ENCODE measurements at places on chromosomes 7 and 10. TPM values are rescaled to one million over a fixed set of nuclear protein-coding genes. Genes with fewer than 3 reads are reported as not detected.

DNA sequence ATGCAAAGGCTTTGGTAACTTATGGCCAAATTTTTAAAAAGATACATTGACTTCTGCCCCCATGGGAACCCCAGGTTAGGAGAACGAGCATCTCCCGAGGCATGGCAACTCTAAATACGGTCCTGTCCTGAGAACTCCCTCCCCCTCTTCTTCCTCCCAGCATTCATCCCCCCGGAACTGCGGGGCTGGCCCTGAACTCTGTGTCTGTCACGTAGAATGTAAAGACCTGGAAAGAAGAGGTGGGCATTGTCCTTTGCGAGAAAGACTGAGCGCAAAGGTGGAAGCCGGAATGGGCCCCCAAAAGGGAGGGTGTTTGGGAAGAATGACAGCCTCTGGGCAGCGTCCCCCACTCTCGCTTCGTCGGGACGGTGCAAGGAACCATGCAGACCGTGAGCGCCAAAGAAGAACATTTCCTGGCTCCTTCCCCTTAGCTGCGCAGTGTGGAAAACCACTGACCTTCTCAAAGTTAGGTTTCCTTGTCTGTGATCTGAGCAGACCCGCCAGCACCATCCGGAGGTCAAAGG is 21.0 kb downstream of the SHH start:
- no peak for DNase-seq

- no peak for DNase-seq
Measured at GRCh38 chr10:5811387-5811821, 1.8 kb downstream of the GDI2 start.

DNA sequence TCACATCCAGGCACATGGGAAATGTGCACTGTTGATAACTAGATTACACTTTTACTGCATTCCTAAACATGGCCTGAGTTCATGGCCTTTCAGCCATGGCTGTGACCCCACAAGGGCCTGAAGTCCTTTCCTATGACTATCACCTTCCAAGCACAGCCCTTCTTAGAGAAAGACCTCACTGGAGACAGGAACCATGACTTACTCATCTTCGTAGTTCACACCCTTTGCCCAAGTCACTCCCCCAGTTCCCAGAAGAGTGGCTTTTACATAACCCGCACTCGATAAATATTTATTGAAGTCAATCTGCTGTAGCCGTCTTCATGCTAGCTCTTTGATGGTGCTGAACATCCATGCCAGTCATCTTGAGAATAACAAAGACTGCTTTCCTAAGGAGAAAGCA is 632.5 kb upstream of the NRP1 start:
- no peak for DNase-seq

The PAX4 gene
- not detected for total RNA-seq

The KIF11 gene
- total RNA-seq: 0.96 TPM

GRCh38 chr10:15725603-15726002 is 5.9 kb upstream of the ITGA8 start:
- no peak for DNase-seq

The DPYSL4 gene
- 42.8 TPM for total RNA-seq

The RBM48 gene
- 14.1 TPM for total RNA-seq

The PRSS2 gene
- not detected for total RNA-seq

DNA sequence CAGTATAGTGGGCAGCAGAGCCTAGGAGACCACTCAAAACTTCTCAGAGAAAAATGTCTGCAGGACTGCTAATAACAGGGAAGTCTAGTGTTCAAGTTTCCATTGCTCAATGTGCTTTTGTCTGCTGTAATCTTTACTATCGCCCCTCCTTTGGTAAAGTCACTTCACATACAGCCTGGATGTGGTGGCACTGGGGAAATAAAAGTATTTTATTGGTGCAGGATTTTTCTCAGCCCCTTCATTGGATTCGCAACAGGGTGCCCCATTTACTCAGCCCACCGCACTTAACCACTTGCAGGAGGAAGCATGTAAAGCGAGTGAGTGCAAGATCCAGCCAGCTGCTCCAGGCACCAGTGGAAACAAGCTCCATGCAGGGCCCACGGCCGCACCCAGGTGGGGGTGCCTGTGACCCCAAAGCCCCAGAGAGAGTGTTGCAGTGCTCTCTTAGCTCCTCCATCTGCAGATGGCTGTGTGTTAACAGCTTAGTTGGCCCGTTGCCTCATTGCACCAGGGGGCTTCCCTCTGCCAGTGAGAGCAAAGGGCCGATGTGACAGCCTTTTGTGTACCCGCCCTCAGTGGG is 163.5 kb upstream of the TMEM72 start:
- DNase-seq: no peak

The UPK3BL2 gene
- total RNA-seq: 2.9 TPM

GRCh38 chr10:101646364-101646763 is 48.6 kb downstream of the FBXW4 start:
- DNase-seq: peak; percentile 35

GRCh38 chr7:69678494-69679187 is 80.4 kb downstream of the AUTS2 start:
- no peak for DNase-seq

- no peak for DNase-seq
Measured at GRCh38 chr7:89666136-89666835, 488.0 kb upstream of the STEAP1 start.

DNA sequence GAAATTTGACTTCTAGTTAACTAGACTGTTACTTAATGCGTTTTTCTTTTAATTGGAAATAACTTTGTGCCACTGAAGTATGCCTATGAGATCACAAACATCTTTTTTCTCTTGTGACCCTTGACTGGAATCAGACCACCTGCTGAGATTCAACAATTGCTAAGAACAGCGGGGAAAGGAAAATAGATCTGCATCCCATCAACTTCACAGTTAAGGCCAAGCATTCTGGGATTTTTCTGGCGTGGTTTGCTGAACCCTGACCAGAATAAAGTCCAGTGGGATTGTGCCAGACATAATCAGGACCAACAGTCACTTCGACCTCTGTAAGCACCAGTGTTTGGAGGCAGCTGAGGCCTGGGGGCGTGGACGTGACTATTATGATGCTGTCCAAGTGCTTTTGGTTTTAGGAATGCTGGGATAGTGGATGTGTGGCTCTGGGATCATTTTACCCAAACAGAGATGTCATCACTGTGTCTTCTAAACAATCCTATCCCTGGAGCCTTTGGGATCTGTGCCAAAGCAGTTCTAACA is 373.3 kb upstream of the PRKCQ start:
- DNase-seq: peak; percentile 29

GRCh38 chr10:124675261-124675660 is 68.9 kb downstream of the FAM53B start:
- DNase-seq: no peak

GRCh38 chr7:92044940-92045339 is 89.3 kb downstream of the CYP51A1 start:
- no peak for DNase-seq

GRCh38 chr10:78714225-78714624 is 354.5 kb upstream of the ZMIZ1 start:
- DNase-seq: no peak

The TLL2 gene
- 7.0 TPM for total RNA-seq

GRCh38 chr10:33509231-33509831 is 174.9 kb upstream of the NRP1 start:
- no peak for DNase-seq

The ADAM12 gene
- 0.27 TPM for total RNA-seq

GRCh38 chr7:35548291-35548690 is 146.6 kb downstream of the HERPUD2 start:
- no peak for DNase-seq

The ENTPD7 gene
- 2.9 TPM for total RNA-seq

The TMEM106B gene
- total RNA-seq: 60.3 TPM

- peak; percentile 53 for DNase-seq
Measured at GRCh38 chr10:31320550-31321211, 1.7 kb downstream of the ZEB1 start.

The SLC35G1 gene
- total RNA-seq: 2.3 TPM

GRCh38 chr10:70302292-70302691 is 18.5 kb upstream of the NPFFR1 start:
- DNase-seq: no peak

- DNase-seq: no peak
Measured at GRCh38 chr7:145219461-145219860, 383.6 kb upstream of the TPK1 start.

DNA sequence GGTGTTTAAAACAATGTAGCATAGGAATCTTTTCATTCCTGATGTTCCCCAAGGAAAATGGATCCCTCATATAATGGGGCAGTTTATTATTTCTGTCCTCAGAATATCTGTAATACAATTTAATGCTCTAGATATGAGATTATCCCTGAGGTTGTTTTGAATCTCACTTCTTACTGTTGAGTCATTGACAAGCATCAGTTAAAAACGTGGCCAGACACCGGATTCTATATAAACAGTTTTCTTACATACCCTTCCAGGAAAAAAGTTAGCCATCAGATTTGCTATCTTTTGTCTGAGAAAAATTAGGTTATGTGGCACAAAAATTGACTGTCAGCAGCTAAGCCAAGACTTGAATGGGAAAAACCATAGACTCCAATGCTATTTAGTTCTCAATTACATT is 539.8 kb upstream of the CELF2 start:
- DNase-seq: no peak

The EPDR1 gene
- total RNA-seq: 74.4 TPM

GRCh38 chr7:141483044-141483443 is 68.2 kb upstream of the AGK start:
- DNase-seq: no peak

GRCh38 chr7:123770378-123770777 is 21.6 kb upstream of the WASL start:
- DNase-seq: no peak

DNA sequence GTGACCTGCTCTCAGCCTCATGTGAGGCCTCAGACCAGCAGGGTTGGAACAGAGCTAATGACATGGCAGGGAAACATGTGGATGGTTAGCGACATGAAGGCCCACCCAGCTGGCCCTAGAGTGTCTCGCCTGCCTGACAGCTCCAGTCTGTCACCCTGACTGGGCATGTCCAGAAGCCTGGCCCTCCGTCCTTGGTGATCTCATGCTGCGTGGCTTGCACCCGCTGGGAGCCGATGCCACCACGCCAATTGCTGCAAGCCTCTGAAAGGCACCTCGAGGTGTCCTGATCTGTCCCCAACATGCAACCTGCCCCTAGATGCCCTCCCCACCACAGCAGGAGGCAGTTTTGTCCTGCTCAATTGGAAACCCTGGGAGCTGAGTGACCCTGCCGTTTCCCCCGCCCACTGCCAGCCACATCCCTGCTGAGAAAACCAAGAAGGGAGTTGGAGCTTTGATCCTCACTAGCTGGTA is 27.8 kb upstream of the RET start:
- DNase-seq: peak; percentile 6

The FKBP6 gene
- not detected for total RNA-seq

- no peak for DNase-seq
Measured at GRCh38 chr10:77311186-77311585, 326.4 kb downstream of the KCNMA1 start.

The PIK3AP1 gene
- total RNA-seq: 5.4 TPM

All from left ventricle myocardium inferior (tissue), 1 donor.